Fibroblast of villous mesenchyme (primary cell): ENCODE measurements at places on chromosomes 7 and 10.

- DNase-seq = no peak
Observed at GRCh38 chr7:5077740-5078139, 32.1 kb downstream of the RBAK start.

DNA sequence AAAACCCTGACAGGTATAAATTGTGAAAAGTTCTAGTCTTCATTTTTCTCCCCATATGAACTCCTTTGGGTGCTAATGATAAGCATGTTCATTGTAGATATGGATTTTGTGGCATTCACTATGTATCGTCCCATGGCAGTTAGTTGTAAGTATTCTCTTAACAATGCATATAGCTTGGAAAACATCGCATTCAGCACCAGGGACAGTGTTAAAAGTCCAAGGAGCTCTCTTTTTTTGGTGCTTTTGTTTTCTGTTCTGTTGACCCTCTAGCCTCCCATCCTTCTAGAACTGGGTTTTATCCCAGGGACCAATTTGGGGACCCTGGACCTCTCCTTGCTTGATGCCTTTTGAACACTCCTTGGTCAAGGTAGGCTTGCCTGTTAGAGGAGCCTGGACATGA, 37.7 kb downstream of the INSYN2A start:
- no peak for DNase-seq

DNA sequence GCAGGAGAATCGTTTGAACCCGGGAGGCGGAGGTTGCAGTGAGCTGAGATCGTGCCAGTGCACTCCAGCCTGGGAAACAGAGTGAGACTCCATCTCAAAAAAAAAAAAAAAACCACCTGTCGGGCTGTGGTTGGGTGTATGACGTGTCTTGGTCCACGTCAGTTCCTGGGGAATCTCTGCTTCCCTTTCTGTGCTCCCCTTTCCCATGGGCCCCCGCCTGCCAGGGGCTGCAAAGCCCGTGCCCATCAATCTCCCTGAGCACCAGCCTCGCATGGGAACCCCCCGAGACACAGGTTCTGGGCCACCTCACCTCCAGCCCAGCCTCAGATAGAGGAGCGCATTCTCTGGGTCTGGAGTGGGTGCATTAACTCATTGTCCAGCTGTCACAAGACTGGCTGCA, 2.3 kb upstream of the SH2B2 start:
- no peak for DNase-seq

- no peak for DNase-seq
Observed at GRCh38 chr10:76130892-76131291, 699.5 kb downstream of the LRMDA start.

GRCh38 chr7:50330696-50331095, 26.2 kb downstream of the IKZF1 start:
- DNase-seq = no peak

DNA sequence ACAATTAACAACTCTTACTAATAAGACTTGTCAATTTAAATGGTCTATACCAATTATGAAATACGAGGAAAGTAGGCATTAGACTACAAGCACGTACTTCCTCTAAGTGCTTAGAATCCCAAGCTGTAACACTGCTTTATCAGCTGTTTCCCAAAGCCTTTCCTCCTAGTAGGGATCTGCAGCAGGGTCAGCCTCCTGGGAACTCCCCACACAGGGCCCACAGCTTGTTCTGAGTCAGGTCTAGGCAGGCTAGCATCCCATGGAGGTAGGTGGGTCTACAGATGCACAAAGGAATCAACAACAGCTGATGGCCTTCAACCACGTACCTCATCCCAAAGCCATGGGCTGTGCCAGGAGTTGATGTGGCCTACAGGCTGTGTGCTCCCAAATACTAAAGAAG, 14.7 kb downstream of the MMS19 start:
- peak; percentile 20 for DNase-seq

GRCh38 chr10:76946270-76946669, 691.3 kb downstream of the KCNMA1 start:
- peak; percentile 22 for DNase-seq

DNA sequence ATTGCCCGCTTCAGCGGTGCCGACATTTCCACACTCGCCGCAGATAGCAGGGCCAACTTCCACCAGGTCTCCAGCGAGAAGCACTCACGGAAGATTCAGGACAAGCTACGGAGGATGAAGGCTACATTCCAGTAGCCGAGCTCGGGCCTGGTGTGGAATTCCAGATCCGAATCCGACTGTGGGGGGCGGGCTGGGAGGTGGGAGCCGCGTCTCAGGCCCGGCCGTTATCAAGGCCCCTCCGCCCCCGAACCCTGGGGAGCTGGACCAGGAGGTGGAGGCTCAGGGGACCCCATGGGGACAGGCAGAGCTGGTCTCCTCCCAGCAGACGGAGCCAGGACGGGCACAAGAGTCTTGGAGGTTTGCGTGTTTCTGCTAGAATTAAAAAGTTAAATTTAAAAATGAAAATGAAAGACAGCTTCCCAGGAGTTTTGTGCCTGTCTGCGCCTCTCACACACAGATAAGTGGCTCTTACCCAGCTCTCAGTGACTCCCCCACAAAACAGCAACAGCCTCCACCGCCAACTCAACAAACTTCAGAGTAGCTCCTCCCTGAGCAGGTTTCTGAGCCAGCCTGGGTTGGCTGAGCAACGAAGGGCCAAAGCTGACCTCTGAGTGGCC, 5.2 kb upstream of the UTF1 start:
- DNase-seq = peak; percentile 51

- DNase-seq = no peak
Observed at GRCh38 chr10:1183033-1183396, 126.8 kb downstream of the WDR37 start.

DNA sequence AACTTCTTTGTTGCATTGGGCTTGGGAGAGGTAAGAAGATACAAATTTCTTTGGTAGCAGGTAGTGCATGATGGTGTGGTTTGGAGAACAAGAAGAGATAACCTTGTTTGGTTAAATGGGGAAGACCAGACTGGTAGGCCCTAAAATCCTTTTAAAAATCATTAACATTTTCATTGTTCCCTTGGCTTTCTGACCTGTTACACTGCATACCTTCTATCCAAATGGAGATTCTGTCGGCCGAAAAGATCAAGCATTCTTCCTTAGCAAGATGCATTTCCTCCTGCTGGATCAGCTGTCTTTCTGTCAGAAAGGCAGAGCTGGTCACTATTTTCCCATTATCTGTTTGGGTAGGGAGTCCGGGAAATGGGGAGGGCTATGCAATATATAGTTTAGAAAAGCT, 33.7 kb downstream of the AGK start:
- DNase-seq = no peak

DNA sequence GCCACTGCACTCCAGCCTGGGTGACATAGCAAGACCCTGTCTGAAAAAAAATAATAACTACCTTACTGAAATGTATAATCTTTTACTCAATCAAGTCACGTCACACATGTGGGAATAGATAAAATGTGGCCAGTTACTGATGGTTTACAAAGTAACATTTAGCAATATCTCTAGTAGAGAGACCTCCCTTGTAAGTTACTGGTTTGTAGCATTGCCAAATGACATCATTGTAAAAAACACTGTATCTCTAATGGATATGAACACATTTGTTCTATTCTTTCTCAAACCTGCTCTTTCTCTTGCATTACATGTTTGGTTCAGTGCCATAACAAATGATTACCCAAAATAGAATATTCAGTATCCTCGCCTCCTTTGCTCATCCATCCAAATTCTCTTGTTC, 18.8 kb downstream of the TET1 start:
- DNase-seq = no peak

DNA sequence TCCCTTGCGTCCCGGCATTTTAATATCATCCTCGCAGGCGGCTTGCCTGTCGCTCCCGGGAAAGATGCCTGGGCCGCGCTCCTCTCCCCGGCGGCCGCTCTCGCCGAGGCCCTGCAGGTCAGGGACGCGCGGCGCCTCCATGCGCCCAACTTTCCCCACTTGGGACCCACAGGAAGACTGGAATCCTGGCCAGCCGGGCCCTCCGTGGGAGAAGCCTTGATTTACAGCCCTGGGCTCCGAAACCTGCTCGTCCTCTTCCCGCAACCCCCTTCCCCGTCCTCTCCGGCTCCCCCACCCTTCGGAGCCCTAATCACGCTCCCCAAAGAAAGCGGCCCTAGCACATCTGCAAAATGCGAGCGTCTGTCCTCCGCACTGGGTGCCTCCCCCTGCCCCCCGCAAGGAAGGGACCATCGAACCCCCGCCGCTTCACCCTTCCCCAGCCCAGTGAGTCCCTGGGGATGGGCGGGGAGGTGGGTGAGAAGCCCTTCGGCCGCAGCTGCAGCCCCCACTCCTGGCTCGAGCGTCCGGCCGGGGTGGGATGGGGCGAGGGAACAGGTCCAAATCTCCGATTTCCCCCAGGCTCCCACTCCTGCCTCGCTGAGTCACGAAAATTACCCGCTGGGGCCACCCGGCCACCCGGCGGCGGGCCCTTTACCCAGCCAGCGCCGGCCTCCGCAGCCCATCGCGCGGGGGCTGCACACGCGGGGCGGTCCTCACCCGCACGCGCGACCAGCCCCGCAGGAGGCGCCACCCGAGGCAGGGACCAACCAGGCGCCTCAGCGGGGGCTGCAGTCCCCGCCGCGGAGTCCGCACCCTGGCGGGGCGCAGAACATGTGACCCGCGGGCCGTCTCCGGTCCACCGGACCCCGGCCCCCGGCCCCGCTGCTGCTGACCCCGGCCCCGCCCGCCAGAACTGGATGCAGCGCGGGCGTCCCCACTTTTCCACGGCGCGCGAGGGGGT, 695 bp downstream of the HSPA12A start:
- DNase-seq = peak; percentile 25

DNA sequence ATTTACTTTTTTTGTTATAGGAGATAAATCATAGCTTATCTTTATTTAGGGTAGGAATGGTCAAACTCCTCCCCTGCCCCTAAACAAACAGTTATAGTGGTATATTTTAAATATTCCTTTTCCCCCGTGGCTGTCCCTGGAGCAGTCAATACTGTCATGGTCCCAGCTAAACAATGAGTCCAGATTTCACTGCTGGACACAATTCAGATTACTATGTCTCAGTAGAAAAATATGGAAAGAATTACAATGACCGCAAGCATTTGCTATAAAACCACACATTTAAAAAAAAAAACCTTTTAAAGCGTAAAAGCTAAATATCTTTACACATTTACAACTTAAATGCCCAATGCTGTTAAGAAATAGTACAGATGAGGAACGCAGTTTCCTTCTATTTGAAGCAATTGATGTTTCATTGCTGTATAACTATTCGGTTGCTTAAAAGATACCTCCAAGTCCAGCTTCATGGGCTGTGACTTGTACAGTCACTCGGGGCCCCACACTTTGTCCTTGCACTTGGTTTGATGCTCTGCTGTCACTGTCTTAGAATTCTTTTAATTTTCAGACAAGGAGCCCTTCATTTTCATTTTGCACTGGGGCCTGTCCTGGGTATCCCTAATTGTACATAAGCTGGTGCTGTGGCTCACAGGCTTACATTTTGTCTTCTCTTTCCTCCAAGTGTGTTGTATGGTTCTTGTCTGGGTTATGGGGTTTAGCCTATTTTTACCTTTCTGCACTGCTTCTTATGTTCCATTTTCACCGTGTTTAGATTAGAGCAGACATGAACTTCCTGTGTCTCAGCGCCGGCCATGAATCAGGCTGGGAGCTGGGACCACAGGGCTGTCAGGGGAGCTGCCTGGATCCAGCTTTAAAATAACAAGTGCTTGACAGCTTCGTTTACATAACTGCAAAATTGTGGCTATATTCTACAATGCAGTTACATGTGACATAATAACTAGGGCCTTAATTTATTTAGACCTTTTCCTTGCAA, 530.2 kb upstream of the FZD8 start:
- peak; percentile 84 for DNase-seq

DNA sequence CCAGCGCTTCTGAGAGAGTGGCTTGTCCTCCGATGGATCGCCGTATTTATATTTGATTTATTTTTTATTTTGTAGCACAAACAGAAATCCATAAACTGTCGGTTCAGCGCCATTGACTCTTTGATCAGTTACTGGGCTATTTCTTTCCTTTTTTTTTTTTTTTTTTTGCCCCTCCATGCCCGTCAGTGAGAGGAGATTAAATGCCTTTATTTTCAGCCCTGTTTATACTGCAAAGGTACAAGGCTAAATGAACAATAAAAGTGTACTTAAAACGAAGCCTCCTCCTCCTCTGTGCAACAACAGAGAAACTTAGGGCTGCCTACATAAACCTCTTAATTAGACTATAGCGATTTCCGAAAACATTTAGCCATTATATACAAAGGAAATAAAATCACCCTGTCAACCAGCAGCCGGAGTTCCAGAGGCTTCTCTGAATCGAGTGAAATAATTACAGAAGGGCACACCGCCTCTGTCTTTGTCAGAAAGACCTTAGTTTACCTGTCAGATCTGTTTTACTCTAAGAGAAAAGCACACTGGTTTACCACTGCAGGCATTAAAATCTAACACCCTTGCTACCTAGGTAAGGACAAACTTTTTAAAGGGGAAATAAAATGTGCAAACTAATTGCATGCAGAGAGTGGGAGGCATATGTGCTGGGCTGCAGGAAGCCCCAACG, 3.5 kb downstream of the EBF3 start:
- DNase-seq = no peak

- no peak for DNase-seq
Observed at GRCh38 chr7:27840313-27840712, 100.4 kb downstream of the TAX1BP1 start.

DNA sequence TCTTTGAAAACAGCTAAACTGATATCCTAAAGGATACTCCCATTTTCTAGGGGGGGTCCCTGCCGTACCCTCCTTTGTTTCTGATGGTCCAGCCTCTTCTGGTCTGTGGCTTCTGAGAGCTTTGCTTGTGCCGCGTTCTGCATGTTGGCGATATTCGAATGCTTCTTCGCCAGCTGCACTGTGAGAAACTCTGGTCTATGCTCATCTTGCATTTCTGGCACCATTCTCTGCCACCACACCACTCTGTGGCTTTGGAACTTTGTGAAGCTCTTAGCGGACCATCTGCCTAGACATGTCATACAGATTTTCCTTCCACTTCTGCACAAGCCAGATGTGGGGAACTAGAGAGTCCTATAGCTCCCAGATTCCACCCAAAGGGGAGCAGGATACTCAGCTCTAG, 197.2 kb downstream of the REEP3 start:
- DNase-seq = no peak
